ENCODE measurements at places on chromosomes 1 and 21. TPM values are rescaled to one million over a fixed set of nuclear protein-coding genes. Genes with fewer than 3 reads are reported as not detected.
A peak's percentile ranks its signal among the peaks of the same experiment; 100 is the strongest.

- peak within 1 kb of the TSS; percentile 81 for H3K4me3 ChIP-seq
- DNase-seq = no peak
- H3K4me1 ChIP-seq = peaks cover 18% of the 10 kb centered on the region
- H3K27ac ChIP-seq = no peak within 1 kb of the TSS
Measured at GRCh38 chr1:21937034-21937371, at the start of gene HSPG2. Gene HSPG2, minus strand, starts transcription at chr1:21937310. Its CDS starts 93 bp downstream, at chr1:21937217.

PDE4B gene
- total RNA-seq = 21.4 TPM

KLF17 gene
- not detected for total RNA-seq

- H3K4me1 ChIP-seq = peaks cover 34% of the 10 kb centered on the region
- no peak overlapping the region for H3K4me3 ChIP-seq
- H3K36me3 ChIP-seq = no peaks in the 10 kb centered on the region
- H3K27me3 ChIP-seq = peaks cover 75% of the 10 kb centered on the region
- H3K27ac ChIP-seq = no peak overlapping the region
- no peak for DNase-seq
Measured at GRCh38 chr21:41764558-41765419, 2.1 kb downstream of the RIPK4 start.

DNA sequence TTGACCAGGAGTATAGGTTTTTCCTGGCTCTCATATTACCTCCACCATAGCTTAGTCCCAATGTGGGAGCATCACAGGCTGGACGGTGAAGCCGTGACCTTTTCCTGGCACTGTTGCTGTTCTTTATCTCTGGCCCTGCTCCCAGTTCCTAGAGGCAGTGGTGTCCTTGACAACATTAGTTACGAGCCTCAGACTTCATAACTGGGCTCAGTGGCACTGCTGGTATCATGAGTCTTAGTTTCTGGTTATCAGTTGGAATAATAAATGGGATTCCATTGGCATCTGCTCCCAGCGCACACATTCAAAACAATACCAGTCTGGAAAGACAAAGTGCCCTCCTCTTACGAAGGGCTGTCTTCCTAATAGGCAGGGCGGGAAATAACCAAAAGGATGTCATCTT, 8.0 kb downstream of the RNPEP start:
- no peak for DNase-seq
- no peak overlapping the region for H3K4me3 ChIP-seq

SPRR3 gene
- not detected for total RNA-seq

GRCh38 chr1:6959491-6959890, 174.2 kb downstream of the CAMTA1 start:
- no peak overlapping the region for H3K4me3 ChIP-seq
- no peak for DNase-seq
- peaks cover 12% of the 10 kb centered on the region for H3K27me3 ChIP-seq
- H3K36me3 ChIP-seq = no peaks in the 10 kb centered on the region
- no peak overlapping the region for H3K27ac ChIP-seq

- H3K27ac ChIP-seq = no peak overlapping the region
- peaks cover 2% of the 10 kb centered on the region for H3K27me3 ChIP-seq
- no peak for DNase-seq
- H3K36me3 ChIP-seq = no peaks in the 10 kb centered on the region
Measured at GRCh38 chr21:38897532-38898421, 92.0 kb downstream of the ETS2 start.

DNA sequence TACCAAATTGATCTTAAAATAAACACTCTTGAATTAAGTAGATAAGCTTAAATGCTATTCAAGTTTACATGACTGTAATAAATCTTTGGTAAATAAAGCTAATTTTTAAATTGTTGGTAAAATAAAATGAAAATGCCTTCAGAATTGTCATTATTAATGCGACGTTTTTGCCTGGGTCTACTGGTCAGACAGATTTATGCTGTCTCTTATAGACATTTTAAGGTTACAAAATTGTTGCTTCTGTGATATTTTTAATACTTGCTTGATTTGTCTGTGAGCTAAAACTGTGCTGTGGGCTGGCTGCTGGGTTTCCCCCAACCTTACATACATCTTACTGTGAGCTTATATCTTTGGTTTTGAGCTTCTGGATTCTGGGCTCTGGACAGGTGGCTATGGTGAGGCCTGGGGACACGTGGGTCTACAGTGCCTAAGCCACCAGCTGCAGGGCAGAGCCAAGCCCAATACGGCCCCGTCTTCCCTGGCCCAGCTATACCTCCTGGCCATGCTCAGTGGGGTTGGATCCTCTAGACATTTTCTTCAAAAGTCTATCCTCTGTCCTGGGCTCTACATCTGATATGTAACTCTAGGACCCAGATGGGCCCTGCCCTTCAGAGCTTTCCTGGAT, 81.4 kb downstream of the ETS2 start:
- H3K4me1 ChIP-seq = no peaks in the 10 kb centered on the region
- no peak overlapping the region for H3K4me3 ChIP-seq
- H3K27me3 ChIP-seq = peaks cover 4% of the 10 kb centered on the region
- H3K27ac ChIP-seq = no peak overlapping the region

DNA sequence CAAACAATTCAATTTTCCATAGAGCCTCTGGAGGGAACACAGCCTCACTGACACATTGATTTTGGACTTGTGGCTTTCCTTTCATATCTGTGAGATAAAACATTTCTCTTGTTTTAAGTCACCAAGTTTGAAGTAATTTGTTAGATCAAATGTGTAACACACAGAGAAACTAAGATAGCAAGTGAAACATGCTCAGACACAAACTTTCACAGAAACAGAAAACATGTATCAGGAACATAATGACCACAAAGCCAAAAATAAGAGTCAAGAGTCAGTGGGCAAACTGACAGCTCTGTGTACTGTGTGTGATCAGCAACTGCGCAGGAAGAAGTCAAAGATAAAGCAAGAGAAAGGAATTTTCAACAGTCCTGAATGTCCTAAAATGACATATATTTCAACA, 1237.5 kb downstream of the AMY1C start:
- no peak overlapping the region for H3K27ac ChIP-seq
- H3K27me3 ChIP-seq = no peaks in the 10 kb centered on the region
- no peak for DNase-seq
- H3K4me1 ChIP-seq = no peaks in the 10 kb centered on the region
- no peaks in the 10 kb centered on the region for H3K36me3 ChIP-seq

ZNF593OS gene
- total RNA-seq = not detected

GRCh38 chr1:68174738-68175113, 57.6 kb downstream of the WLS start:
- no peaks in the 10 kb centered on the region for H3K36me3 ChIP-seq
- no peak overlapping the region for H3K4me3 ChIP-seq
- no peaks in the 10 kb centered on the region for H3K27me3 ChIP-seq
- no peaks in the 10 kb centered on the region for H3K4me1 ChIP-seq
- no peak overlapping the region for H3K27ac ChIP-seq

GRCh38 chr1:204390751-204391466, 20.7 kb downstream of the PPP1R15B start:
- H3K4me3 ChIP-seq = no peak overlapping the region
- H3K27ac ChIP-seq = no peak overlapping the region
- DNase-seq = no peak

- no peak overlapping the region for H3K27ac ChIP-seq
- no peaks in the 10 kb centered on the region for H3K36me3 ChIP-seq
- H3K4me1 ChIP-seq = no peaks in the 10 kb centered on the region
Measured at GRCh38 chr1:18302788-18303413, 177.8 kb upstream of the KLHDC7A start.

- H3K4me1 ChIP-seq = no peaks in the 10 kb centered on the region
- H3K4me3 ChIP-seq = no peak overlapping the region
- H3K27ac ChIP-seq = no peak overlapping the region
- no peaks in the 10 kb centered on the region for H3K27me3 ChIP-seq
Measured at GRCh38 chr21:28749536-28749935, 243.1 kb downstream of the LTN1 start.

TXNDC12 gene
- 41.1 TPM for total RNA-seq

DNA sequence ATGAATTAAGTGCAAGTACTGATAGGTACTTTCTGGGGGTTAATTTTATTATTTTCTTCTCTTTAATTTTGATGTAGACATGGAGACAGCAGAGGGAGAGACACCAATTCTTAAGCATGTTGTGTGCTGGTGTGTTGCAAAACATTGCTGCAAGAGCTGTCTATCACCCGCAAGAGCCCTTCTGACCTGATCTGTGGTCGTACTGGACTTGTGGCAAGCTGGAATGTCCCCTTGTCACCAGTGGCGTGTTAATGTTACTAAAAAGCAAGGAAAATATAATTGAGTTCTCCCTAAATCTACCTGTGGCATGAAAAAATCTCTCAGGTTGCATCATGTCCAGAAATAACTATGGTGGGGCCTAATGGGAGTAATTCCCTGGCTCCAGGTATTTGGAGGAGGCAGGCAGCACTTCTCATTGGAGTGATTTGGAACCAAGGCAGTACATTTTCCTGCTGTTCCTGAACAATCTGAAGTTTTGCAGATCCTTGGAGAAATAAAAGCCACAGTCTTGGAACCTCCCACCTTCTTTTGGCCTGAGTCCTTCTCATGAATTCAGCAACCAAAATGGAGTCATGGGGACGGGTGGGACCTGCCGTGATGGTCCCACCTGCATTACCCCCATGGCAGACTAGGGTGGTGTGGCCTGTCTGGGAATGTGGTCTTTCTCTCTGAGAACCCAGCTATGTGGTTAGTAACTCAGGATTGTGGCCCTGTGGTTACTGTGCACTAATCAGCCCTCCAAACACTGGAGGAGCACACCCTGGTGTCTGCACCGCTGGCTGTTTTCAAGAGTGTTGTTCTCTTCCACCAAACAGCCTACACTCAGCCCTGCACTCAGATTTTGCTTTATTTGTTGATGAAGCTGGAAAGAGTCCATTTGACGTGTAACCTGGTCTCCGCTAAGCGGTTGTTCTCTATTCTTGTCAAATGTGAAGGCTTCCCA, 57.4 kb downstream of the GALNT2 start:
- H3K4me3 ChIP-seq = peak overlapping the region; percentile 4
- H3K36me3 ChIP-seq = peaks cover 12% of the 10 kb centered on the region
- H3K4me1 ChIP-seq = peaks cover 66% of the 10 kb centered on the region
- DNase-seq = peak; percentile 46

GRCh38 chr1:219902951-219903350, 25.4 kb downstream of the SLC30A10 start:
- no peak overlapping the region for H3K27ac ChIP-seq
- H3K36me3 ChIP-seq = no peaks in the 10 kb centered on the region
- H3K4me1 ChIP-seq = peaks cover 6% of the 10 kb centered on the region
- H3K4me3 ChIP-seq = no peak overlapping the region

DNA sequence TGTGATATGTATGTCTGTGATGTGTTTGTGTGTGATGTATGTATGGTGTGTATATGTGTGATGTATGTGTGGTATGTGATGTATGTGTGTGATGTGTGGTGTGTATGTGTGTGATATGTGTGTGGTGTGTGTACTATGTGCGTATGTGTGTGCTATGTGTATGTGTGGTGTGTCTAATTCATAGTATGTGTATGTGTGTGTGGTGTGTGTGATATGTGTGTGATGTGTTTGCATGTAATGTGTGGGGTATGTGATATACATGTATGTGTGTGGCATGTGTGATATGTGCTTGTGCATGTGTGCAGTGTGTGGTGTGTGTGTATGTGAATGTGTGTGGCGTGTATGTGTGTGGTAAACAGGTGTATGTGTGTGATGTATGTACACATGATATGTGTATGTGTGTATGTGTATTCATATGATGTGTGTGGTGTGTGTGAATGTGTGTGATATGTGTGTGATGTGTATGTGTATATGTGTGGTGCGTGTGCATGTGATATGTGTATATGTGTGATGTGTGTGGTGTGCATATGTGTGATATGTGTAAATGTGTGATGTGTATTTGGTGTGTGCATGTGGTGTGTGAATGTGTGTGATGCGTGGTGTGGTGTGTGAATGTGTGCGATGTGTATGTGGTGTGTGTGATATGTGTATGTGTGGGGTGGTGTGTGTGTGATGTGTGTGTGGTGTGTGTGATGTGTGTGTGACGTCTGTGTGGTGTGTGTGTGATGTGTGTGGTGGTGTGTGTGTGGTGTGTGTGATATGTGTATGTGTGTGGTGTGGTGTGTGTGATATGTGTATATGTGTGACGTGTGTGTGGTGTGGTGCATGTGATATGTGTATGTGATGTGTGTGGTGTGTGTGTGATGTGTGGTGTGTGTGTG, 8.0 kb upstream of the PCBP3 start:
- DNase-seq = no peak
- no peak overlapping the region for H3K27ac ChIP-seq
- no peaks in the 10 kb centered on the region for H3K36me3 ChIP-seq

LCE1E gene
- total RNA-seq = not detected

GRCh38 chr1:38015978-38016725, 3.6 kb downstream of the UTP11 start:
- H3K27ac ChIP-seq = no peak overlapping the region
- no peak for DNase-seq
- H3K36me3 ChIP-seq = peaks cover 46% of the 10 kb centered on the region
- peaks cover 38% of the 10 kb centered on the region for H3K4me1 ChIP-seq
- H3K4me3 ChIP-seq = no peak overlapping the region
- no peaks in the 10 kb centered on the region for H3K27me3 ChIP-seq

RNF187 gene
- total RNA-seq = 129 TPM

GRCh38 chr1:43933386-43934100, at the start of gene ARTN:
Gene ARTN, plus strand, starts transcription at chr1:43933801. Its CDS starts 1,856 bp downstream, at chr1:43935657.
- H3K27me3 ChIP-seq = peaks cover 20% of the 10 kb centered on the region
- no peak for DNase-seq
- no peak within 1 kb of the TSS for H3K4me3 ChIP-seq
- peaks cover 4% of the 10 kb centered on the region for H3K36me3 ChIP-seq
- peaks cover 23% of the 10 kb centered on the region for H3K4me1 ChIP-seq
- H3K27ac ChIP-seq = peak within 1 kb of the TSS; percentile 15

LAMB3 gene
- 0.78 TPM for total RNA-seq

- H3K4me3 ChIP-seq = no peak overlapping the region
- no peaks in the 10 kb centered on the region for H3K36me3 ChIP-seq
- H3K27ac ChIP-seq = no peak overlapping the region
- no peak for DNase-seq
- H3K4me1 ChIP-seq = peaks cover 2% of the 10 kb centered on the region
Measured at GRCh38 chr1:28309702-28310101, 19.1 kb upstream of the MED18 start.

TTC34 gene
- total RNA-seq = 0.86 TPM

LCA5L gene
- not detected for total RNA-seq

HUNK gene
- total RNA-seq = 0.24 TPM

DNA sequence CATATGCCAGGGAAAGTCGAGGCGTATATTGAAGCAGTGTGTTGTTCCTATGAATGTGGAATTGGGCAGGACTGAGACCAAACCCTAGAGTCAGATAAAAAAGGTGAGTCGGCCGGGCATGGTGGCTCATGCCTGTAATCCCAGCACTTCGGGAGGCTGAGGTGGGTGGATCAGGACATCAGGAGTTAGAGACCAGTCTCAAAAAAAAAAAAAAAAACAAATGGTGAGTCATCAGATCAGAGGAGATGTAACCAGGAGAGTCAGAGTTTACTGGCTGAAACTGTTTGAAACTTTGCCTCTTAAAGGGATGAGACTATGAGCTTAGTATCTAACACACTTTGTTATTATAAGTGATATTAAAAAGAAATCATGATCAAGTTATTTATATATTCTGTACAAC, 26.4 kb upstream of the SYCP1 start:
- H3K27ac ChIP-seq = no peak overlapping the region
- peaks cover 3% of the 10 kb centered on the region for H3K27me3 ChIP-seq
- H3K36me3 ChIP-seq = no peaks in the 10 kb centered on the region
- no peak for DNase-seq
- no peak overlapping the region for H3K4me3 ChIP-seq
- peaks cover 4% of the 10 kb centered on the region for H3K4me1 ChIP-seq
